Cerebellar nuclear complex (tissue), 1 donor: ENCODE measurements at places on chromosomes 6 and 20.

DNA sequence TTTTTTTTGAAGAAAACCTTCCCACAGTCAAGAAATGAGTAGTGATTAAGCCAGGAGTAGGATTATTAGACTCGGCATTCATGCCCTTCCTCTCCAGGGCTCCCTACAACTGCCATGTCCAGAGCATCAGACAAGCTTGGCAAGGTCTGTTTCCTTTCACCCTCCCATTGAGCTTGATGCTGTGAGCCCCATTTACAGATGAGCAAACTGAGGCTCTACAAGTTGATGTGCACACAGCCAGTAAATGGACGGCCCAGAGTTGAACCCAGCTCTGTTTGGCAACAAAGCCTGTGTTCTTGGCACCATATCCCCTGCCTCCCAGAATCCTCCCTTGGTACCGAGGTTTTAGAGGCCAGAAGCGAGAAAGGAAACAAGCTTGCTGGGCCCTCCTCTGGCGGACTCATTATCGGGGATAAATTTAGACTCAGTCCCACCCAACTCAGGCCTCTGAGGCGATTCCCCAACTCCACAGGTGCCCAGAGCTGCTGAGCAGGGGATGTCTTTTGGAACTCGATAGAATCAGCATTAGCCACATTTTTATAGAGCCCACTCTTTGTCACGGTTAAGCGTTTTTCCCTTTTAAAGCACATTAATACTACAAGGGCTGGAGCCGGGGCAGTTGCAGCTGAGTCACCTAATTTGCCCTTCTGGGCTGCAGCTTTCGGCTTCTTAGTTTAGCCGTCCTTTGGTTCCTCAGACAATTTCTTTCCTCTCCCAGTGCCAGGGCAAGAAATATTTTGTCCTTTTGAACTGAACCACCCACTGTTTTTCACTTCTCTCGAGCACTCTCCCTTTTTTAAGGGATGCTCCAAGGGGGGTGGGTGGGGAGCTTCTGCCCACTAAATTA, 23.0 kb upstream of the NFATC2 start:
- DNase-seq: no peak

DNA sequence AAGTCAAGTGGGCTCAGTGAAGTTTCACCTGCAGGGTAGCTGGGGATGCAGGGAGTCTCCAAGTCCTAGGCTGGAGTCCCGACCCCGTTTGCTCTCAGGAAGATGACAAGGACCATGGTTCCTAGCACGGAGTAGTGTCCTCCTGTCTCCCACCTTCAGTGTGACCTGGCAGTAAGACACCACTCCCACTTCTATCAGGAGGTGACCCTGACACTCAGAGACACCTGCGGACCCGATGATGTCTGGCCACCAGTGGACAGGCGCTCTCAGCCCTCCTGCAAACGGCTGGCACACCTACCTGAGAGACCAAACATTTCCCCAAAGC, 1.1 kb downstream of the SOD2 start:
- DNase-seq: no peak

- DNase-seq: no peak
Observed at GRCh38 chr20:61426352-61426751, 174.3 kb downstream of the CDH4 start.

DNA sequence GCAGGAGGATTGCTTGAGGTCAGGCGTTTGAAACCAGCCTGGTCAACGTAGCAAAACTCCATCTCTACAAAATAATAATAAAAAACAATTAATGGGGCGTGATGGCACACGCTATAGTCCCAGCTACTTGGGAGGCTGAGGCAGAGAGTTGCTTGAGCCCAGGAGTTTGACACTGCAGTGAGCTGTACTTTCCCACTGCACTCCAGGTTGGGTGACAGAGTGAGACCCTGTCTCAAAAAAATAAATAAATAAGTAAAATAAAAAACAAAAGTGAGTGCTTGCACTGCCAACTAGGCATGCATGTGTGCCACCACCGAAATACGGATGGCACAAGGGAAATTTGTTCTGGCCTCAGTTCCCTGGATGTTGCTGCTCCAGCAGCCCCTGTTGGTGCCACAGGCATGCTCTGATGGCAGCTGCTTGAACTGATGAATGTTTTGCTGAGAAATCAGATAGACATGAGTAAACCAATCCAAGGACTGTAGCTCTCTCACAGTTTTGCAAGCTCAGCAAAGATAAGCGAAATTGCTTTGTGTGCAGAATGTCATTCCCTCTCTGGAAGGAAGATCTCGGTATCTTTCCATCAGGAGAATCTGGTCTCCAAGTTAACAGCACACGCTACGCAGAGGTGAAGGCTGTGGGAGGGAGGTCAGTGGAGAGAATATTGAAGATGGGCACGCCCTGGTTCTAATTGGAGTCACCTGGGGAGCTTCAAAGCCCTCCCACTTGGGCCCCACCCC, 188.0 kb upstream of the SLC24A3 start:
- no peak for DNase-seq

DNA sequence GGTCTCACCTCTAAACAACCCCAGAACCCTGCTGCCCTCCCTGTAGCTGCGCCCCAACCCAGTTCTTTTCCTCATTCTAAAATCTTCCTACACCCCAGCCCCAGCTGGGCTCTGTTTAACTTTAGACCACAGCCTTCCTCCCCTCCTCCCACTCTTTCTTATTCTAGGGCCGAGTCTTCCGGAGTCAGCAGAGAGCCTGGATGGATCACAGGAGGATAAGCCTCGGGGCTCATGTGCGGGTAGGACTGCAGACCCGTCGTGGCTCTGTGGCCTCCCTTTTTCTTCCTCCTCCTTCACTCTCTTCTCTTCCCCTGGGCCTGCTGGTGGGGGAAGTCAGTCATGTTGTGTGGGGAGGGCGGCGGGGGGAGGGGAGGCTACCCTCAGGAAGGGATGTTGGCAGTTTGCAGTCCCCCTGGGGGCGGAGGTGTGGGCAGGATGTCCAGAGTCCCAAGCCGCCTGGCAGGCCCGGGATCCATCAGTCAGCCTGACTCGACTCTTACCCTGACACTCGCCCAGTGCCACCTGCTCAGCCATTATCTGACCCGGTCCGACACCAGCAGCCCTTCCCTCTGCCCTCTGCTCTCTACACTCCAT, 8.1 kb downstream of the CAPN11 start:
- no peak for DNase-seq

DNA sequence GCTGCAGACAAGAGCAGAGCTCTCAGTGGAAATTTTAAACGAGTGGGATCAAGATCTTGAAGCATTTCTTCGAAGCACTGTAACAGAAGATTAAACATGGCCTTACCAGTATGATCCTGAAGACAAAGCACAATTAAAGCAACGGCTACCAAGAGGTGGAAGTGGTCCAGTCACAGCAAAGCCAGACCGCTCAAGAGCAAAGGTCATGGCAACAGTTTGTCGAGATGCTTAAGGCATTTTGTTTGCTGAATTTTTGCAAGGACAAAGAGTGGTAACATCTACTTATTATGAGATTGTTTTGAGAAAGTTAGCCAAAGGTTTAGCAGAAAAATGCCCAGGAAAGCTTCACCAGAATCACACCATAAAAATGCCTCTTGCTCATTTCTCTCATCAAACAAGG, 153.4 kb upstream of the CARMIL1 start:
- DNase-seq: no peak

- no peak for DNase-seq
Observed at GRCh38 chr6:109458774-109459531, 3.4 kb upstream of the MICAL1 start.

DNA sequence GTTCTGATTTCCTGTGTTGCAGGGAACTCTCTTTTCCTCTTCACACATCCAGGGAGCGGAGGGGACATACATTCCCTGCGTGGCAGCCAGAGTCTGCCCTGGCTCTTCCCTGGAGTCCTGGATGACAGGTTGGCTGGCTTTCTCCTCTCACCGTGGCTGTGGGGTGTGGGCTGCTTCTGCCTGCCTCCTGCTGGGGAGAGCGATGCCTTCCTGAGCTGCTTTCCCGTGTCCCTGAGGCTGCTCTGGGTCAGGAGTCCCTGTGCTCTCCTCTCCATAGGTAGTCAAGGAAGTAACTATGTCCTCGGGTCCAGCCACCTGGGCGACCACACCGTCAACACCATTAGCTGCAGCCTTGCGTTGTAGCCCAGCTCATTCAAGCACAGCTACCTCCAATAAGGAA, 451.7 kb downstream of the QKI start:
- DNase-seq: no peak

- DNase-seq: no peak
Observed at GRCh38 chr20:45368221-45368980, 5.4 kb downstream of the SYS1 start.
